Muscle of back (tissue), 13 donors: ENCODE measurements at places on chromosomes 4 and X. TPM values are rescaled to one million over a fixed set of nuclear protein-coding genes. Genes with fewer than 3 reads are reported as not detected.

GRCh38 chr4:170413951-170414350, 324.2 kb upstream of the AADAT start:
- DNase-seq = no peak

FMR1NB gene
- polyA plus RNA-seq = not detected

- no peak for DNase-seq
Observed at GRCh38 chr4:138938366-138938690, 77.3 kb upstream of the NOCT start.

DNA sequence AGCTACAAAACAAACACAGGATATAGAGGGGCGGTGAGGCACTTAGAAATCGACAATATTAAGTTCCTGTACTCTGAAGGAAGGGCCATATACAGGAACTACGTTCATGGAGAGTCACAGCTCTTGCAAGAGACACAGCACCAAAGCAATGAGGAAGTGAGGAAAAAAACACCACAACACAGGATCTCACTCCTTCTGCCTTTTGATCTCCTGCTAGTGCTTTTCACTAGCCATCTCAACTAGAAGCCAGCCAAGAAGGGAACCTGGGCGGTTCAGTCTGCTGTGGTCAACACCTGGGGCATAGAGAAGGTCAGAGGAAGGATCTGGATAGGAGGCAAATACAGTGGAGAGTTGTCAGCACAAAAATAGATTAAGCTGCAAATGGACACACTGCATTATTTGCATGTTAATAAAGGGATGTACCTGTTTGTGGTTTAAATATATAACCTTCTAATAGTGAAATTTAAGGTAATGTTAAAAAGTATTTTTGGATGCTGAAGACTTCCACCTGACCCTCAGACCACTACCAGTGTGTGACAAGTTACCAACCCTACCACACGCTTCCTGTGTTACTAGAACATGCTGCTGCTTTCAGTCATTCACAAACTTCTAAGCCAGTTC, 104.6 kb downstream of the DTHD1 start:
- no peak for DNase-seq

GRCh38 chrX:136165406-136165805, 18.1 kb downstream of the FHL1 start:
- no peak for DNase-seq

DNA sequence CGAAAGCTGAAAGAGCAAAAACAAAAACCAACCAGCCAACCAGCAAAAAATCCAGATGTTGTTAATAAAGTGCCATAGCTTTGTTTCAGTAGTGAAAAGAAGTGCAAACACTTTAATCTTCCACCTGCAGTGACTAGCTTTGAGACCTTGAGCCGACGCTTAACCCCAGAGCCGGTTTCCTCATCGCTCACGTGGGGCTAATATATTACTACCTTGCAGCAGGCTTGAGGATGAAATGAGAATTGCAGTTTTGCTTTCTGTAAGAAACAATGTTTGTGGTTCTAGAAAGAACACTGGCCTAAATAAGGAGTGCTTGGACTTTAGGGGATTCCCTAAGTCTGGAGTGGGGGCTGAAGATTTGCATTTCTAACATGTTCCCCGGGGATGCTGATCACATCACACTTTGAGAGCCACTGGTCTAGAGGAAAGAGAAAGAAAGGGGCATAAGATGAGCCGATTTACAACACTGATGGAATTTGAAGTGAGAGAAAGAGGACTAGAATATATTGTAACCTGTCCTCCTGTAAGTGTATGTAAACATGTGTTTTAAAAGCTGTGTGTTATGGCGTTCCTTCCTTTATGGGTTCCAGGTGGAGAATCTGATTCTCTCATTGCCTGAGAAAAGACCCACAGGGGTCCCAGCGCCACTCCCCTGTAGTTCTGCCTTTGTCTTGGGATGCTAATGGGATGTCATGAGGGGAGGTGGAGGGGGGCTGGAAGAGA, 1.4 kb downstream of the FGF2 start:
- DNase-seq = peak; percentile 83

MAGEA4 gene
- not detected for polyA plus RNA-seq

GRCh38 chr4:77615153-77615552, 9.5 kb downstream of the CXCL13 start:
- no peak for DNase-seq

GRCh38 chr4:122073615-122074014, 78.5 kb upstream of the BLTP1 start:
- DNase-seq = no peak

GRCh38 chr4:7394681-7395451, 39.9 kb downstream of the PSAPL1 start:
- no peak for DNase-seq

FAM114A1 gene
- polyA plus RNA-seq = 44.8 TPM

DNA sequence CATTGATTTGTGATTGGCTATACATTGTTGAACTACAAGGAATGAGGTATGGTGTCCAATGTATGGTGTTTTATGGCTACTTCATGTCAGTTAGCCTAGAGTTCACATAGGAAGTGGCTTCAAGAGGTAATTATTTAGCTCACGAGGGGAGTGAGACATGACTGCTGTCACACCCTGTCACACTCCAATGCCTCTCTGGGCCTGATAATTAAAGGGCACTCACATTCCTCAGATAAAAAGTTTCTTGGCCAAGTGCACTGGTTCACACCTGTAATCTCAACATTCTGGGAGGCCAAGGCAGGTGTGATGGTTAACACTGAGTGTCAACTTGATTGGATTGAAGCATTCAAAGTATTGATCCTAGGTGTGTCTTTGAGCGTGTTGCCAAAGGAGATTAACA, 65.0 kb upstream of the DDX60 start:
- DNase-seq = no peak

GRCh38 chr4:176653401-176654220, 139.1 kb downstream of the VEGFC start:
- DNase-seq = no peak

DNA sequence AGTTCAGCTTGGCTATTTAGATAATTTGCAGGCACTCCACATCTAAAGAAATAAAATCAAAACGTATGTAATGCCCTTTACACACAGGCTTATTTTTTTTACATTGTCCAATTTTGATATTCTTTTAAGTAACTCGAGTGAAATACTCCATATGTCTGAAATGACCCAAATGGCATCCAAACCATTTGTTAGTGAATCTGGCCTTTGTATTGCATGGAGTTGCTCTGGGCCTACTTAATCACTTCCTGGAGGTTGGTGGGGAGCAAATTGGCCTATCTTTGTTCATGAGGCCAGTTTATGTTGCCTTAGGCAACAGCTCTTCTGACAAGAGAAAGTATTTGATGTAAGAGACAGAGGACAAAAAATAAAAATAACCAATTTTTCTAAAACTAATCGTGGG, 47.6 kb upstream of the TMEM131L start:
- DNase-seq = no peak

- DNase-seq = no peak
Observed at GRCh38 chrX:41127477-41128192, 42.4 kb downstream of the USP9X start.

DNA sequence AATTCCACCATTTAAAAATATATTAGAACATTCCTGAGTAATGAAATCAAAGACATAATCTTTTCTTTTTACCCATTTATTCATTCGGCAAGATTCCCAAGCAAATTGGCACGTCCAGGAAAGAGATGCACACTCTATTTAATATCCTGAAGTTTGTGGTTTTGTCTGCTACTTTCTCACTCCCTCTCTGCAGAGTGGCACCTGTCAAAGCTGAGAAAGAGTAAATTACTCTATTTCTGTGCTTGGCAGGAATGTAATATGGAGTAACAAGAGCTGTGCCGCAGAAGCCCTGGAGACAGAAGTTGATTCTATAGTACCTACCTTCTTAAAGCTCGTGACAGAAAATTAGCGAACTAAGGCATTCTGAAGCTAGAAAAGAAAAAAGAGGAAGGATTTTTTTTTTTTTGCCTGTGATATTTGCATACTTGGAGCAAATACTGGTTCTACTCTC, 5.5 kb downstream of the GSTCD start:
- DNase-seq = no peak

SUPT20HL2 gene
- polyA plus RNA-seq = 0.18 TPM

GRCh38 chr4:89899854-89900253, 5.2 kb downstream of the MMRN1 start:
- DNase-seq = no peak

DNA sequence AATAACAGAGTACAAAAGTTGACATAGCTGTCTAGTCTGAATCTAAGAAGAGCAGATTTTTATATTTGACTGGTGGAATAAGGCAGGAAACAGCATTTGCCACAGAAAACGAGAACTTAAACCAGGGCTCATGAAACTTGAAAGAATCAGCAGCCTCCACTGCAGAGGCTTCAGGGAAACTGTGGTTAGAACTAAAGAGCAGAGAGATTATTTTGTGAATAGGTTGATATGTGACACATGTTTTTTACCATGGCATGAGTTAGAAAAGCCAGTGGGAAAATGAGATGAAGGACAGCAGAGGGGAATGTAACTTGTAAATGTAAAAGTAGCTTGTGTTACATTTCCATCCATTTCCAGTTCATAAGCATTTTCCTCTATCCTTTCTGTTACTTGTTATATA, 63.7 kb upstream of the CAMK2D start:
- DNase-seq = no peak

DNA sequence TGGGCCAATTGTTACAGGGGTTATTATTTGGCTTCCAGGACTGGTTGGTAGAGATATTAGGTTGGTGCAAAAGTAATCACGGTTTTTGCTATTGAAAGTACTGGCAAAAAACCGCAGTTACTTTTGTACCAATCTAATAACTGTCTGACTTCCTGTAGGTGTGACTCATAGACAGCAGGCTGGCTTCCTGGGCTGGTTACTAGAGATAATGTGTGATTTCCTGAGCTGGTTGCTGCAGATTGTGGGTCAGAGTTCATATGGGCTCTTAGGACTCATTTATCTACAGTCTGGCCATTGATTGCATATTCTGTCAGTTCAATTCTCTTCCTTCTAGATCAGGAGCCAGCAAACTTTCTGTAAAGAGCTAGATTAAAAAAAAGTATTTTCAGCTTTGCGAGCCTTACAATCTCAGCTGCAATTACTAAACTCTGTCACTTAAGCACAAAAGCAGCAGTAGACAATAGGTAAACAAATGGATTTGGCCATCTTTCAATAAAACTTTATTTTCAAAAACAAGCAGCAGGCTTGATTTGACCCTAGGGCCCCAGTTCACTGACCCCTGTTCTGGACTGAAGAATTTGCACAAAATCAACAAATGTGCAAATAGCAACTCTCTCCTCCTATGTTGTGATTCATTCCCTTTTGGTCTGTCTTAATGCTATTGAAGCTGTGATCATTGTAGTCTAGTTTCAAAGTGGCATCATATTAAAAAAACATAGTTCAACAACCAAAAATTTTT, 50.8 kb upstream of the BOD1L1 start:
- DNase-seq = no peak

- DNase-seq = no peak
Observed at GRCh38 chrX:48747415-48748016, 14.0 kb upstream of the GLOD5 start.

- no peak for DNase-seq
Observed at GRCh38 chr4:3670521-3671519, 95.4 kb upstream of the ADRA2C start.

PCSK1N gene
- 0.76 TPM for polyA plus RNA-seq

DNA sequence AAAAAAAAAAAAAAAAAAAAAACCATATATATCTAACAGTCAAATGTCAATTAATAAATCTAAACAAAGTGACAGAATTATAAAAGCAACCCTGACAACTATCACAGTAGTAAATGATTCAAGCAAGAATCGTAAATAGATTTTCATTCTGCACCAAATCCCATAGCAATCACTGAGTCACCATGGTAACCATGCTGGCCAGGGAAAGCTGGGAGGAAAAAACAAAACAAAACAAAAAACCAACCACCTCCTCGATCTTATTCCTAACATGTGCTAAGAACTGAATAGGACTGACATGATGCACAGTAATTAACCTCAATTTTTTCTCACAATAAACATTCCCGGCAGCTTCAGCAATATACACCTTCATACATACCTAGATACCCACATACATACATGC, 30.6 kb upstream of the RAB40A start:
- peak; percentile 3 for DNase-seq

DNA sequence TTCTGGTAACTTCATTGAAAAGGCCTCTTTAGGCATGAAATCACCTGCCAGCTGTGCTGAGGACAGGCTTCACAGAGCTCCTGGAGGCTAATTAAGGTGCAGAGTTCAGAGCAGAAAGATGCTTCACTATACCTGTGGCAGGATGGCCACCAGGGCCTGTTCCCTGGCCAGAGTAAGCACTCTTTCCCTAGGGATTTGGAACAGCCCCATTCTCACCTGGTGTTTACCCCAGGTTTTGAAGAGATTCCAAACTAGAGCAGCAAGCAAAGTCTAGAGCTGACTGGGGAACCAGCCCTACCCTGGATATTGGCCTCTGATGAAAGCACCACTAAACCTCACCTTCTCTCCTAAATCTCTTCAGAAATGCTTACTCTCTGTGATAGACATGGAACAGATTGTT, 148.8 kb downstream of the PDE5A start:
- DNase-seq = no peak
